ENCODE measurements at places on chromosomes 12 and 14.

DNA sequence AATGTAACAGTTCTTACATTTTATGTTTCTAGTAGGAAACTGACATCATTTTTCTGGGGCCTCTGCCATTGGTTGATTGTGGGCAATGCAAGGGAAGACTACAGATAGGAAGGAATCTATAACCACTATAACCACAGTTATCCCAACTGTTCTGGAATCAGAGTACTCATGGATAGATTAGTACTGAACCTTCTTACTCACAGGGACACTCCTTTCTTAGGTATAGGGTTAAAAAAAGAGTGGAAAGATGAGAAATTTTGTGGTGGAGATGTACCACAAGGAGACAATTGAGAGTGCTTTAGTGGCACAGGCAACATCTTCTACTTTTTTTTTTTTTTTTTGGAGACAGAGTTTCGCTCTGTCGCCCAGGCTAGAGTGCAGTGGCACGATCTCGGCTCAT lies 21.0 kb downstream of the TMEM116 start:
- no peak for DNase-seq

- DNase-seq = no peak
Measured at GRCh38 chr14:32382704-32383103, 53.6 kb downstream of the AKAP6 start.

DNA sequence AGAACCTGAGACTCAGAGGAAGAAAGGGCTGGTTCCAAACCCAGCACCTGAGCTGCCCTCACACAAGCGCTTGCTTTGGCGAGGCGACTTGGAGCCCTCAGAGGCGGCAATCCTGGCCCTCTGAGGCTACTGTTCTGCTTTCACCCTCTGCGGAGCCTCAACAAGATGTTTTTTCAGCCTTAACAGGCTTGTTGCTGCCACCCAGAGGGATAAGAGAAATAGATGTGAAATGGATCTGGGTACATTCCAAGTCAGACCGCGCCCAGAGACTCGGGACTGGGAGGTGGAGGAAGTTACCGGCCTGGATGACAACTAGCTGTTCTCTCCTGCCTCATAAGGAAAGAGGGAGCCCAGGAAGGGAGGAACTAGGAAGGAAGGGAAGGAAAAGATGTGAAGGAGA lies 89.6 kb downstream of the TTC7B start:
- DNase-seq = no peak

- peak; percentile 18 for DNase-seq
Measured at GRCh38 chr14:103185051-103186029, 62.1 kb downstream of the TNFAIP2 start.

DNA sequence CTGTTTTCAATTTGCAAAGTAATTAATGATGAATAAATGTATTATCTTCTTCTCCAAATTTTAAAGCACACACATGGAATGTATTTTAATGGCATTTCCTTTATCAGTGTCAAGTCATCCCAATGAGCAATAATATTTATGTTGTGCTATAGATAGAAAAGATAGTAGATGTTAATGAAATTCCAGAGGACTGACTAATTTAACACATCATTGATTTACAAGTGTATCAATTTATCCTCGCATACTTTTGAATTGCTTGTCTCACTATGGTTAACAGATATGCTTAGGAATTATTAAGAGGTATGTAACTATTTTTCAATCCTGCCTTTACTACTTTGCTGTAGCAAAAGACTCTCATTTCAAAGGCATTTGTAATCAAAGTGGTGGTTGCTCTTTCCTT lies 842.9 kb downstream of the SLC6A15 start:
- DNase-seq = no peak

- DNase-seq = no peak
Measured at GRCh38 chr14:102965971-102966655, 43.6 kb downstream of the AMN start.

GRCh38 chr14:71202881-71203280 lies 295.6 kb downstream of the PCNX1 start:
- no peak for DNase-seq

- DNase-seq = no peak
Measured at GRCh38 chr12:108078428-108078827, 50.7 kb upstream of the WSCD2 start.

DNA sequence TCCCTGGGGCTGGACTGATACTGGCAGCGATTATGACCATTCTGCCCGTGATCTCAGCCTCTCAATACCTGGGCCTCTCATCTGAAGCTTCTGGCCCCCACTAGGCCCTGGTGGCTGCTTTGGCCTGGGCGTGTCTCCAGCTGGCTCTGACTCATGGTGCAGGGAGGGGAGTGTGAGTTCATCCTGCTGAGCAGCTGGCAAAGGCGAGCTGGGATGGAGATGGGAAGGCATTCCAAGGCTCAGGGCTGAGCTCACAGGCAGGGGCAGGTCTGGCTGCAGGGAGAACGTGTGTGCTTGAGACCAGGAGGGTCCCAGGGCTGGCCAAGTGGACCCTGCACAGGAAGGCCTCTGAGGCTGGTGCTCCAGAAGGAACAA lies 221.8 kb downstream of the TMEM121 start:
- no peak for DNase-seq

GRCh38 chr14:60670989-60671388 lies 21.7 kb upstream of the SIX1 start:
- DNase-seq = no peak

DNA sequence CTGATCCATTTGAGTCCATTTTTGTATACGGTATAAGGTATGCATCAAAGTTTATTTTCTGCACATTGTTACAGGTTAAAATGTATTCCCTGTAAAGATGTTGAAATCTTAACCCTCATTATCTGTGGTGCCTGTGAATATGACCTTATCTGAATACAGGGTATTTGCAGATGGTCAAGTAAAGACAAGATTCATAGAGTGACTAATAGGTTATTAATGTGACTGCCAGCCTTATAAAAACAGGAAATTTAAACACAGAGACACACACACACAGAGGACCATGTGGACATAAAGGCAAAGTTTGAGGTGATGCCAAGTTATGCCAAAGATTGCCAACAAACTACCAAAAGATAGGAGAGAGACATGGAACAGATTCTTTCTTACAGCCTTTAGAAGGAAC lies 347.2 kb upstream of the DCN start:
- DNase-seq = no peak

DNA sequence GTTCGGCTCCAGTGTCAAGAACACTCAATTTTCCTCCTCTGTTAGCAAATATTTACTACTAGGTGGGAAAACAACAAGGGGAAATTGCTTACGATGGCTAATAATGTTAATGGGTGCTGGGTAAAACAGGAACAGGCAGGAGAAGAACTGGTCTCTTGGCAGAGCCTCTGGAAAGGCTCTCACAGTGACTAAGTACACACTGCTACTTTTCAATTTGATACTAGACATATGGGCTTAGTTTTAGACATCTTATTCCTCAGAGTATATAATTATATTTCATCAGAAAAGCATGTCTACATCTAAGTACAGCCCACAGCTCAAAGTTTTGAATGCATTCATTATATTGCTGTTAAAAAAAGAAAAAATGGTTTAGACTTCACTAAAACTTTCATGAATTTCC lies 65.4 kb upstream of the SAV1 start:
- DNase-seq = no peak

DNA sequence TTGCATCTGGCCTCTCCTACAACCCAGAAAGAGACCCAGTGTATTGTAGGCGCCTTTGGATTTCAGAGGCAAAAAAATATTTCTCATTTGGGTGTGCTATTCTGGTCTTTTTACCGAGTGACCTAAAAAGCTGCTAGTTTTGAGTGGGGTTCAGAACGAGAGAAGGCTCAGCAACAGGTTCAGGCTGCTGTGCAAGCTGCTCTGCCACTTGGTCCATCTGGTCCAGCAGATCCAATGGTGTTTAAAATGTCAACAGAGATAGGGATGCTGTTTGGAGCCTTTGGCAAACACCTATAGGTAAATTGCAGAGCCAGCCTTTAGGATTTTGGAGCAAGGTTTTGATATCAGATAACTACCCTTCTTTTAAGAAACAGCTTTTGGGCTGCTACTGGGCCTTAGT lies 25.3 kb upstream of the DYRK2 start:
- no peak for DNase-seq

DNA sequence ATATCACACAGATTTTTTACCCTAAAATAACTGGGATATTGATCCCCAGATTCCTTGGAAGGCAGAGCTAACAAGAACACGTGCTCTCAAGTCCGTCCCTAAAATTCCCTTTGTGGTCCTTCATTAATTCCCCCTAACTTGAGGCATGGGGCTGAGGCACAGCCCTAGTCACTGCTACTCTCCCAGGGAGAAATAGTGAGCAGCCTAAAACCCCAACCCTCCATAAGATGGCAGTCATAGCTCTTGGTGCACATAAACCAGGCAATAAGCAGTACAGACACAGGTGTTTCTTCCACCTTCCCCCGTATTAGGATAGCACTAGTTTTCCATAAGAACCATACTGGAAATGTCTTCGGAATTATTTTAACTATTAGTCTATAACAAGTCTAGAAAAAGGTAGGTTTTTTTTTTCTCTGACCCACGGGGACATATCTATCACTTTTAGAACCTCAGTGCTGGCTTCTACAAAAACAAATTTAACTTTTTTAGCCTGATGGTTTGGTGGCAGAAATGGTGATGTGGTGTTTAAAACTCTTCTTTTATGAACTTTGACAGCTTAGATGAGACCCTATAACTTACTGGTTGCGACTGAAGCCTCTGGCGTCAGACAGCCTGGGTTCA lies 3.1 kb upstream of the ARHGEF40 start:
- DNase-seq = peak; percentile 11

DNA sequence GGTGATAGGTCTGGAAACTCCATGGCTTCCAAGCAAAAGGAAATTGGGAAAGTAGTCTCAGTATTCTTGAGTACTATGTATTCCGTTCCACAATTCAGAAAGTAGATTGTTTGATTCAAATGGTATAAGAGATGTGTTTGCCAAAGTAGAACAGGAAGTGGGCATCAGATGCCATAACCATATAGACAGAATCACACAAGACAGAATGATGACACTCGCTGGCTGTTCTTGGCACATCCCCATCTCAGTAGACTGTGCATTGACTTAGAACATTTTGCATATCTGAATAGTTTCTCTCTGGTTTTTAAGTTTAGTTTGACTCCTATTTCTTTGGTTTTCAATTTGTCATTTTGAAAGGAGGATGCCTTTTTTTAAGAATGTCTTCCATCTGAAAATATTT lies 221.1 kb upstream of the RGS6 start:
- no peak for DNase-seq

DNA sequence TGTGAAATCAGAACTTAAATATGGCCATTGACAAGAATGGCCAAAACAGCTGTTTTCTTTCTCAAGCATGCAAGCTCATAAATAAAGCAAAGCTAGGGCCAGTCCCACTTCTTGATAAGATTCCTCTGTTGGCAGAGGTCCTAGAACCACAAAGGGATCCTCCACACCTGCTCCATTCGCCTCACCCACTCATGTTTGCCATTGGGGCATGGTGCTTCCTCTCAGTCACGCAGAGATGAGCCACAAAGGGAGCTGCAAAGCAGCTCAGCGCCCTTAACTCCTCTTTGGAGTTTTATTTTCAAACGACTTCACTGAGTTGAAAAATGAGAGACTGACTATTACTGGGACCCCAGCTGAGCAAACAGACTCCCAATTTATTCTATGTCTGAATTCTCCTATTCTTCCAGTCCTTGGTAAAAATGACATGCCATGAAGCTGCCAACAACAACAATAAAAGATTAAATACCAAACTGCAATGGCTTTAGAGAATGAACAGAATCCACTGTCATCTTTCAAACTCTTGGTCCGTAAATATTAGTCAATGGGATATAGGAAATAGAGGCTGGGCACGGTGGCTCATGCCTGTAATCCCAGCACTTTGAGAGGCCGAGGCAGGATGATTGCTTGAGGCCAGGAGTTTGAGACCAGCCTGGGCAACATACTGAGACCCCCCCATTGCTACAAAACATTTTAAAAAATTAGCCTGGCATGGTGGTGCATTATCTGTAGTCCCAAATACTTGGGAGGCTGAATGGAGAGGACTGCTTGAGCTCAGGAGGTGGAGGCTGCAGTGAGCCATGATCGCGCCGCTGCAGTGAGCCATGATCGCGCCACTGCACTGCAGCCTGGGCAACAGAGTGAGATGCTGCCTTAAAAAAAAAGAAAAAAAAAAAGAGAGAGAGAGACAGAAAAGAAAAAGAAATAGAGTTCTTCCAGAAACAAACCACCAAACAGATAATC lies 16.4 kb downstream of the MANSC1 start:
- DNase-seq = peak; percentile 53

- no peak for DNase-seq
Measured at GRCh38 chr14:91244501-91244901, at the start of gene GPR68. GPR68 (minus strand) TSS chr14:91244704; CDS start chr14:91235050, 9,654 bp downstream.

Data from NCI-H748 treated with DMSO at 0.1 percent for 48 hours (cell line).